ENCODE measurements at places on chromosomes 4 and X. TPM values are rescaled to one million over a fixed set of nuclear protein-coding genes. Genes with fewer than 3 reads are reported as not detected.

GRCh38 chrX:148466292-148466691 is 34.1 kb upstream of the AFF2 start:
- no peak for DNase-seq

- no peak for DNase-seq
These were observed 839.1 kb downstream of the GLUD2 start for GRCh38 chrX:121886557-121886956.

- no peak for DNase-seq
These were observed 133.9 kb upstream of the ADAMTS3 start for GRCh38 chr4:72702948-72703347.

DNA sequence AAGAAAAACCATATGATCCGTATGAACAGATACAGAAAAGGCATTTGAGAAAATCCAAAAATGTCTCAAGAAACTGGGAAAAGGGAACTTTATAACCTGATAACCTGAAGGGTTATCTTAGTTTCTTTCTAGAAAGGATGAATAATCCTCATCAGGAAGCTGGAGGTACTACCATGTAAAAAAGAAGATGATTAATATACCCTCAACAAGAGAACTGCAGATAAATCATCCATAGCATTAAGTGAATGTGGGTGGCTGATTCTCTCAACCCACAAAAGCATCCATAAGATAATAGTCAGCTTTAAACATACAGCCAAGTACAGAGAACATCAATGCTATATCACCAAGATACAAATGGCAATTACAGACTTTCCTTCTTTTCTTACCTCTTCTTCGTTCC is 26.4 kb downstream of the ANAPC10 start:
- DNase-seq, result no peak

GRCh38 chr4:119314356-119314755 is 7.6 kb downstream of the FABP2 start:
- DNase-seq, result no peak

GRCh38 chrX:130878350-130879341 is 24.4 kb downstream of the ENOX2 start:
- DNase-seq, result no peak

- no peak for DNase-seq
These were observed 166.8 kb downstream of the COL4A6 start for GRCh38 chrX:108271397-108271787.

DNA sequence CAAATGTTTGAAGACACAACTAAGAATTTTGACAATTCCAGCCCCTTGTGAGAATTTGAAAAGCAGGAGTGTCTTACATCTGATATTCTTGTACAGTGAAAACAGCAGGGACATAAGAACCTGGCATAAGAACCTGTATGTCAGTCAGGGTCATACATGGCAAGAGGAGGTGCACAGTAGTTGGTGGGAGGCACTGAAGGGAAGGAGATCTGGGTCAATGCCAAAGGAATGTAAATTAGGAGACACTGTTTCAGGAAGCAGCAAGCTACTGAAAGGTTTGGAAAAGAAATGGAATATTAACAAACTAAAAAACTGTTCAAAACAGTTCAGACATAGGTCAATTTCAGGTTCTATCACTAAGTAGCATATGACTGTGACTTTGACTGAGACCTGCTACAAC is 25.0 kb upstream of the SPP1 start:
- no peak for DNase-seq

DNA sequence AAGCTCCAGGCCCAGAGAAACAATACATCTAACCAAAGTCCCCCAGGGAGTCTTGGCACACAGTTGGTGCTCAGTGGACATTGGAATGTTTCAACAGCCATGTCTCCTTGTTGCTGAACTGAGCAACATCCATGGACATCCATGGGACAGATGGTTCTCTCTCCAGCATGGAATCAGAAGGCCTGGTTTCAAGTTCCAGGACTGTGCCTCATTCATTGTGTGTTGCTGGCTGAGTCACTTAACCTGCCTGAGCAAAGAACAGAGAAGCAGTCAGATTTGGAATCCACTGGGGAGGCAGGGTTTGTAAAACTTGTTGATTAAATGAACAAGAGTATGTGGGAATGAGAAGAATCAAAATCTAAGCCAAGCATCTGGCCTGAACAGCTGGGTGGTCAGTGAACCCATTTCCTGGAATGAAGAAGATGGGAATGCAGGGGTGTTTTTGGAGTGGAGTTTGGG is 147.9 kb downstream of the CHIC2 start:
- DNase-seq, result no peak

DNA sequence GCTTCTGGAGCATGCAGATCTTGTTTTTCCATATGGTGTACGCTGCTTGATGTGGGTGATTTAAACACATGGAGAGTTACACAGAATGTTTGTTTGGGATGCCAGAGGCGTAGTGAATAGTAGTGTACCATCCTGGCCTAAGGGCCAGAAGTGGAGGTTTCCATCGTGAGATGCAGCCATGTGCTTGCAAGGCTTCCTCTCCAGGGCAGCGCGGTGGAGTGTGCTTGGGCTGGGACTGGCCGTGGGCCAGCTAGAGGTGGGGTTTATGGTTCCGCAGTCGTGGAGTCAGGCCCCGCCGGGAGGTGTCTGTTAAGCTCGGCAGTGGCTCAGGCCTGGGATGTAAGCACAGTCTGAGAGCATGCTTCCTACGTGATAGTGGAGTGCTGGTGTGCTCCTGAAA is 14.0 kb downstream of the STOX2 start:
- DNase-seq, result no peak

DNA sequence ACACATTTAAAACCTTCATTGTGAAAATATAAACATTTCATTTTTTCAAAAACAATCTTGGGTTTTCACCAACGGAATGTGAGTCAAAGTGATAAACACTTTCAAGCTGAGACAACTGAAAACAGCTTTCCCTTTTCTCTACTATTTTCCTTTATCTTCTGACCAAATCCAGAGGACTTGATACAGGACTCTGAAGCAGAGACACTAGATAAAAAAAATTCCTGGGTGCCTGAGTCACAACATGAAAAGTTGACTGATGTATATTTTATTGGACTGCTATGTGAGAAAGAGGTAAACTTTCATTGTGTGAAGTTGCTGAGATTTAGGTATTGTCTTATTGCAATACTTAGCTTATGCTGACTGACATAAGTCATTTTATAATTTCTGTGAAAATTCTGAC is 411.2 kb downstream of the SPOCK3 start:
- DNase-seq, result no peak

Gene MTTP
- not detected for total RNA-seq

Gene TKTL2
- total RNA-seq, result not detected

Gene CHIC1
- 14.8 TPM for total RNA-seq

Gene STOX2
- total RNA-seq, result 38.1 TPM

Gene ODAPH
- total RNA-seq, result not detected

Gene STATH
- total RNA-seq, result not detected

Gene NUDT9
- 24.2 TPM for total RNA-seq

All from ureter (tissue), 1 donor.